ENCODE measurements at places on chromosomes 11 and 22.
A peak's percentile ranks its signal among the peaks of the same experiment; 100 is the strongest.

GRCh38 chr22:42951093-42951710 lies 63.7 kb downstream of the PACSIN2 start:
- DNase-seq, result no peak

DNA sequence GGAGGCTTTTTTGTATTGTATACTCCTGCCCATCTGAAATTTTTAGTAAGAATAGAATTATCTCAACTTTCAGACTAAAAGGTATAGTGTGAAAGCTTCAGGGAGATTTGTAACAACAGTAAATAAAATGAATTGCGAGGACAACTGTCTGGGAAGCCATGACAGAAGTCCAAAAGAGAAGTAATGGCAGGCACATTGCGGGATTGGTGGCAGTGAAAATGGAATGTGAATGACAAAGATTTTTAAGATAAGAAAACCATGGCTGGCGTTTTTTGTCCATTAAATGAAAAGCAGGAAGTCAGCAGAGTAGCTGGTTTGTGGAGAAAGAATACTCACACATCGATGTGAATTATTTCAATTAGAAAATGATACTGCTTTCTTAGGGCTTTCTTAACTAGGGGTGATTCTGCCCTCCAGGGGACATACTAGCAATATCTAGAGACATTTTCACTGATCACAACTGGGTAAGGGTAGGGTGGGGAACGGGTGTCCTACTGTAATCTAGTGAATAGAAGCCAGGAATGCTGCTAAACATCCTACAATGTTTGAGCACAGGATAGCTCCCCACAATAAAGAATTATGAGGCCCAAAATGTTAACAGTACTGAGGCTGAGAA lies 1.6 kb downstream of the NPAT start:
- DNase-seq, result no peak

- DNase-seq, result no peak
These were observed at the start of gene PACSIN3 for GRCh38 chr11:47186076-47186699. PACSIN3 (minus strand) TSS chr11:47186434; CDS start chr11:47182727, 3,707 bp downstream.

GRCh38 chr11:131002145-131002544 lies 85.9 kb upstream of the SNX19 start:
- no peak for DNase-seq

DNA sequence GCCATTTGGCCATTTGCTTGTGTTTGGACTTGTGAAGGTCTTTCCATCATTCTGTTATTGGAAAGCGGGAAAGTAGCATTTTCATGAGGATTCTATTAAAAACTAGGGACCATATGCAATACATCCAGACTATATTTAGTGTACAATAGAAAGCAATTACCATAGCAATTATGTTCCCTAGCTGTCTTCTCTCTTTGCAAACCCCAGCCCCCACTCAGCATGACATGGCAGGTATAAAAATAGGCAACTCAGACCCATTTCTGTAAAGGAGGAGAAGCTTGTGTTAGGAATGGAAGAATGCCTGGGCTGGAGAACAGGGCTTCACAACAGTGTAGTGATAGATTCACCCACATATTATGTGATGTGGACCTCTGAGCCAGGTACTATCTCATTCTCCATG lies 12.4 kb downstream of the OR51B6 start:
- no peak for DNase-seq

DNA sequence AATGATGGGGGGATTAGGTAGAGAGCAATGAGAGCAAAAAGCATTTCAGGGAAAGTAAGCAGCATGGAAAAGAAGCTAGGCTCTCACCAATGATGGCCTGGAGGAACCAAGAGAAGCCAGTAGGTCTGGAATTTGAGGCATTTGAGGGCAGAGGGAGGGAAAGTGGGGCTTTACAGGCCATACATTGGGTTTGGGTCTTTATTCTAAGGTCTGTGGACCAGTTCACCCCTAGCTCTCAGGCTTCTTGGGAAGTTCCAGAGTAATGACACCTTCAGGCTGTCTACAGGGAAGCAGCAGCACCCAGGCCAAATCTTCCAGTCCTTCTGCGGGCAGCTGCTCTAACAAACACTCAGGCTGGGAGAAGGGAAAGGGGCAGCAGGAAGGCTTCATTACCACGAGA lies 29.4 kb downstream of the ARFGAP2 start:
- no peak for DNase-seq

GRCh38 chr11:2798951-2799761 lies 86.4 kb downstream of the CDKN1C start:
- no peak for DNase-seq

DNA sequence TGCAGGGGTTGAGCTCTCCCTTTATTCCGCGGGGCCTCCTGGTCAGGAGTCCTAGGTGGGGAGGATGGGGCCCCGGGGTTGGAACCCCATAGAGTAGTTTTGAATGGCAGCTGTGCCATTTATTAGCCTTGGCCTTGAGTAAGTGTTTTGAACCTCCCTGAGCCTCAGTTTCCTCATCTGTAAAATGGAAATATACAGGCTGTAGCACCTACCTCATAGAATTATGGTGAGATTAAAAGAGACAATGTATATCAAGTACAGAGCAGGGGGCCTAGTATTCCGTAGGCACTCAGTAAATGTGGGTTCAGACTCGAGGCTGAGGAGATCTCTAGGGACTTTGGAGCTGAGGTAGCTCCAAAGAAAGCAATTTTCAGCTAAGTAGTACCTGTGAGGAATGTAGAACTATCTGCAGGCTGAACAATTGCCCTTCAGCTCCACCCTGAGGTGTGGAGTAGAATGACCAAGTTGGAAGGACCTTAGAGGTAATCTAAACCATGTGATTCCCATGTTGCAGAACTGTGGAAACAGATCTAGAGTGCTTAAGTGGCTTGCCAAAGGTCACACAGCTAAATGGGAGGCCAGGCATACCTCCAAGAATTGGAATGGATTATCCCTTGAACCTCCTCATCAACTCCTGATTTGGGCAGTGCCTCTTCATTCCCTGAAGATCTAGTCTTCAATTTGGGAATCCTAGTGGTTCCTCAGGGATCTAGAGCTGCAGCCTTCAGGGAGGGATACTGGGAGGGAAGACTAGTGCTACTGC lies 682 bp downstream of the PGAP2 start:
- no peak for DNase-seq

DNA sequence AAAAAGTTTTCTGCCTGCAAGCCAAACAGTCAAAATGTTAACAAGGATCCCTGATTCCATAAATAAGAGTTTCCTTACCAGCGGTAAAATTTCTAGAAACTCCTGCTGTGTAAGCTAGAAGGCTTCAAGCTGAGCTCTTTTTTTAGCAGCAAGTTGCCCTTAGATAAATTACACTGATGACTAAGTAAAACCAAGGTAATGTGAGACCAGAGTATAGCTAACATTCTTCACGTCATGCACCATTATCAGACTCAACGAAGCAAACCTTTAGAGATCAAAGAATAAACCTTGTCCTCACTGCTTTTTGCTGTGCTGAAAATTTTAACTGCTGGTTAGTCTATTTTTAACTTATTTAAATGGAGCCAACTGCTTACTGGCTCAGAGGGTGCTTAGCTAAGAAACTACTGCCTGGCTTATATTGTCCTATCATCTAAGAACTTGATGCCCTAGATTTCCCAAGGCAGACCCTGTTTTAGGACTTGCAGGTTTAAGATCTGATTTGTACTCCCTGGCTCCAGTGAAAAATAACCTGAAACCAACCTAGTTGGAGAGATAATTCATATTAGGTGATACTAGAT lies 900.7 kb downstream of the JRKL start:
- no peak for DNase-seq

DNA sequence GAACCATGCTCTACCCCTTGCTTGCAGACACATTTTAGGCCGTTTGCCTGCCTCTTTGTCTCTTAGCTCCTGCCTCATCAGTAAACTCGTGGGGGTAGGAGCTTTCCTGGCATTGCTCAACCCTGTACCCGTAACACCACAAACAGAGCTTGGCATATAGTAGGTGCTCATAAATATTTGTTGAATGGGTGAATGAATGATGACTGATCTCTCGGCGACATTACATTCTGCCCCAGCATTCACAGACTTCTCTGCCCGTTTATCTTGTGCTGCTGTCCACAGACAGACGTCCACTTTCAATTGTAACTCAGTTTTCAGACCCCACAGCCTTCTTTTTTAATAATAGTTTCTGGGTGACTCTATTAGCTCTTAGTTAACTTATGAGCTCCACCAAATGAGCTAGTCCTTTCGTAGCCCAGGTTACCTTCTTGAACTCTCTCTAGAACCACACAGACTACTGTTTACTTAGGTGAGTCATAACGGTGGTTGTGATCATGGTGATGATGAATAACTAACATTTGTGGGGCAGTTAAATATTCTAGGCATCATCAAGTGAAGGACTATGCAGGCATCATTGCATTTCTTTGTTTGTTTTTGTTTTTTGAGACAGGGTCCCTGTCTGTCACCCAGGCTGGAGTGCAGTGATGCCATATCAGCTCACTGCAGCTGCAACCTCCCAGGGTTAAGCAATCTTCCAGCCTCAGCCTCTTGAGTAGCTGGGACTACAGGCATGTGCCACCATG lies 188.4 kb downstream of the ADAMTS15 start:
- no peak for DNase-seq

DNA sequence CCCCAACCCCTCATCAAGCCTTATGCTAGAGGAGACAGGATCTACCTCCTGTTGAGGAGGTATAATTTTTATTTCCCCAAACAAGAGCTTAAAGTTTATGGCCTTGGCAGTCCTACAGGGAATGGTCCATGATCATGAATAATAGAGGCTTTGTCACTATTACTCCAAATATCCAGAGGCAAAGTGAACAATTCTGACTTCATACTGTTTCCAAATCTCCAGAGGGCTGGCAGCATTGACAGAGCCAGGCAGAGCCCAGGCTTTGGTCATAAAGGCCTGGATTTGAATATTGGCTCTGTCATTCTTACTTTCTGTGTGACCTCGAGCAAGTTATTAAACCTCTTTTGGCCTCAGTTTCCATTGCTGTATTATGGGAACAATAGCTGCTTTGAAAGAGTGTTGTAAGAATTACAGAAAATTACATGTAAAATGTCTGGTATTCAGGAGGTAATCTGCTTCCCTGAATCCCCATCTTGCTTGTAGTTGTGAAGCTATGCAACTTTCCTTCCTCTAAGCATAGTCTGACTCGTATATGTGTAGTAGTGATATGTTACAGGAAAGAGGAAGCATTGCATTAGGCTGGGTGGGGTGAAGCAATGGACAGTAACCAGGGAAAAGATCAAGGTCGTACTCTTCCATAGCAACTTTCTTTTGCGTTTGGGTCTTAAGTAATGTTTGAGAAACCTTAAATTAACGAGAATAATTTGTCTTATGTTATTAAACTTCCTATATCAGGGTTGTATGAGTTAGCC lies 88.8 kb downstream of the CD44 start:
- DNase-seq, result no peak

GRCh38 chr11:67160872-67161783 lies 42.1 kb downstream of the KDM2A start:
- peak; percentile 5 for DNase-seq

GRCh38 chr11:100673063-100673462 lies 14.0 kb upstream of the ARHGAP42 start:
- DNase-seq, result no peak

GRCh38 chr22:42084874-42085273 lies 5.4 kb downstream of the SMDT1 start:
- DNase-seq, result no peak

- no peak for DNase-seq
These were observed 21.0 kb upstream of the MYEOV start for GRCh38 chr11:69272831-69273485.

DNA sequence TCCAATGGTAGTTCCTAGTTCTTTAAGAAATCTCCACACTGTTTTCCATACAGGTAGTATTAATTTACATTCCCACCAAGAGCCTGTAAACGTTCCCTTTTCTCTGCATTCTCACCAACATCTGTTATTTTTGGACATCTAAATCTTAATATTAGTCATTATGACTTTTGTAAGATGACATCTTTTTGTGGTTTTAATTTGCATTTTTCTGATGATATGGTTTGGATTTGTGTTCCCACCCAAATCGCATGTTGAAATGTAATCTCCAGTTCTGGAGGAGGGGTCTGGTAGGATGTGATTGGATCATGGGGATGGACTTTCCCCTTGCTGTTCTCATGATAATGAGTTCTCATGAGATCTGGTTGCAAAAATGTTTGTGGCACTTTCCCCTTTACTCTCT lies 89.0 kb downstream of the MUC15 start:
- DNase-seq, result no peak

- DNase-seq, result no peak
These were observed 20.8 kb downstream of the SHANK3 start for GRCh38 chr22:50693462-50693861.

GRCh38 chr11:11946180-11946579 lies 62.2 kb downstream of the DKK3 start:
- DNase-seq, result peak; percentile 44

DNA sequence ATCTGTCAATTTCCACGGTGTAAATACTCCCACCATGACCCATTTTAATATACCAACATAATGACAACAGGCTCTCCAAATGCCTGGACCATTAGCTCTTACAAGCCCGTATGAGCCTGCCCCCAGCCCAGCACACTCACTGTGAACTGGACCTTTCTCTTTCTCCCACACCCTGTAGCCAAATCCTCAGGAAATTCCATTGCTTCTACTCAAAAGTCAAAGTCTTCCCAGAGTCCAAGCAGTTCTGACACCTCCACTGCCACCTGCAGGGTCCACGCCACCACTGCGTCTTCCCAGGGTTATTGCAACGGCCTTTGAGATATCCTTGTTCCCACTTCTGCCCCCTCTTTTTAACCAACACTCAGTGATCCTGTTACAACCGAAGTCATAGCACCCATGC lies 110.1 kb upstream of the ASPHD2 start:
- no peak for DNase-seq

DNA sequence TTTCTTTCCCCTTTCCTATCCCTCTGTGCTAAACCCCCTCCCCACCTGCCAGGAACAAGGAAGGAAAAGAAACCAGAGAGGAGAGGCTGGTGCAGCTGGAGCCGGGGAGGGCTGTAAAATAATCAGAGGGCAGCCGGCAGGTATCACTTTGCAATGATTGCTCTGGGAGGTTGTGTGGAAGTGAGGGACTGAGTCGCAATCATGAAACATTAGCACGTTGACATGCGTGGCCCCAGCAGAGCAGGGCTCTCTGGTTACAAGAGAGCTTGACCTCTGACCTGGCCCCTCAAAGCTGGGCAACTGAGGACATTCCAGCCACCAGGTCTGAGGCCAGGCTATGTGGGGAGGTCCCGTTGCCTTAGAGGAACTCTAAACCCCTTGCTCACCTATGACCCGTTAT lies 170.8 kb upstream of the BDNF start:
- no peak for DNase-seq

- no peak for DNase-seq
These were observed 61.1 kb downstream of the ST3GAL4 start for GRCh38 chr11:126416542-126417090.

Data from AG09309 (cell line).